Motor neuron (in vitro differentiated cells): ENCODE measurements at places on chromosomes 6 and 20. TPM values are rescaled to one million over a fixed set of nuclear protein-coding genes. Genes with fewer than 3 reads are reported as not detected.

- ATAC-seq: no peak
These were observed 267.9 kb upstream of the CITED2 start for GRCh38 chr6:139642346-139642745.

DNA sequence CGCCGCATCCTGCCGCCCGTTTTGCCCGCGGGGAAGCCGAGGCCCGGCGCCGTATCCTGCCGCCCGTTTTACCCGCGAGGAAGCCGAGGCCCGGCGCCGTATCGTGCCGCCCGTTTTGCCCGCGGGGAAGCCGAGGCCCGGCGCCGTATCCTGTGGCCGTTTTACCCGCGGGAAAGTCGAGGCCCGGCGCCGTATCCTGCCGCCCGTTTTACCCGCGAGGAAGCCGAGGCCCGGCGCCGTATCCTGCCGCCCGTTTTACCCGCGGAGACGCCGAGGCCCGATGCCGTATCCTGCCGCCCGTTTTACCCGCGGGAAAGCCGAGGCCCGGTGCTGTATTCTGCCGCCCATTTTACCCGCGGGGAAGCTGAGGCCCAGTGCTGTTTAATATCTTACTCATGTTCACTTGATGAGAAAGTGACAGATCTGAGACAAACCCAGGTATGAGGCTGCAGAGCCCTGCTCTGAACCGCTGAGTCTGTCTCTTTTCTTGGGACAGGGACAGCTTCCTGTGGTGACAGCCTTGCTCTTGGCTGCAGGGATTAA is 129.4 kb downstream of the CDH26 start:
- no peak for ATAC-seq

GRCh38 chr6:21352131-21352530 is 241.4 kb upstream of the SOX4 start:
- no peak for ATAC-seq

DNA sequence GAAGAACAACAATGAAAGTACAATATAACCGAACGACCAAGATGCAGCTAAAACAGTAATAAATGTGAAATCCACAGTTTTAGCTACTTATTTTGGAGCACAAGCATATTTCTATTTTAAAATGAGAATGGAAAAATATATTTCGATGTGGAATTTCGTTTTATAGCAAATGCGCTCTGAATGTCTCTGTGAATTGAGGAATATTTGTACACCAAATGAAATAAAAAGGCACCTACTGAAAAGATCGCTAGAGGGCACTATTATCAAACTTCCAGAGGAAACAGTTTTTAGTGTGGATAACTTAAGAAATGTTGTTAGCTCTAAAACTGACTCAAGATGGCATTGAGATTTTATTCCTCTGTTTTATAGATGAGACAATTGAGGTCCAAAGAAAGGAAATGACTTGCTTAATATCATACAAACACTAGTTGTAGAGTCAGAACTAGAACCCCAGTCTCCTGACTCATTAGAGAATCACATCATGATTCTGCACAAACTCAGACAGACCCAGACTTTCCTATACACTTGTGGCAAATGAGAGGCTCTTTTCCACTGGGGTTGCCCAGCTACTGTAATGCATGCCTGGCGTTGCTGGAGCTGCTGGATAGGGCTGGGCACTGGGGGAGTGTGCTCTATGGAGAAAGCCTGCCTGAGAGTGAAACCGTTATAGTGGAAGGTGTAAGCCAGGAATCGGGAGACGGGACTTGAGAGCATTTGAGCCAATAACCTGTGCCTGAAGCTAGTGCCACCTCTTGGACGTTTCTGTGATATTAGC is 51.9 kb downstream of the GCLC start:
- peak; percentile 68 for ATAC-seq

The THBS2 gene
- total RNA-seq: 0.45 and 0.59 TPM in 2 replicates

DNA sequence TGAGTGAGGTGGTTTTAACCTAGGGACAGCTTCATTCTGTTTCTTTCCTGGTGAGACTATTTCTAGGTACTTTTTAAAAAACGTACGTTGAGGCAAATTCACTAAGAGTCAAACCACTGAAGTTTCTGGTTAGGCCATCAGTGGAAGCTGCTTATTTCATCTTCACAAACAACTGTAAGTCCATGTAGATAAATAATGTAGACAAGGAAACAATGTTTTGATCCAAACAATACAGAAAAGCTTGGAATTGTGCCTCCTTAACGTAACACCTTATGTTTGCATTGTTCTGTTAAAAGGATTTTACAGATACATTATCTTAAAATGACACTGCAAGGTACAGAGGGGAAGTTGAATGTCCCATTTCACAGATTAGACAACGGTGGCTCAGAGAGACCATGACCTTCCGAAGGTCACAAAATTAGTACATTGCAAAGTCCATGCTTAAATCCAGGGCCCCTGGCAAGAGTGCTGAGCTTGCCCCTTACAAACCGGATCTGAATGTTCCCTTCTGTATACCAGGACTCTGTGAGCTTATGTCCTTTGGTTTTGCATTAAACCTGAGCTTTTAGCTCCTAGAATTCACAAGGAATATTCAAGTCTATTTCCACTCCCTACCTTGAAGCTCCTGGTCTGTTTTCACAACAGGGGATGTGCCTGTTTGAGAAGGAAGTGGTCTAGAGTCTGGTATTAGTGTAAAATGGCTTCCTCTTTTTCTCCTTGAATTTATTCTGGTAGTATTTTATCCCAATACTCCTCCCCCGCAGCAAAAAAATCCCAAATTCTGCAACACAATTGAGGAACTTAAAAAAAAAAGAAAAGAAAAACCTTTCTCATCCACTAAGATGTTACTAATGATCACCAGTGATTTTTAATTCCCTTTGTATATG is 28.9 kb upstream of the ZNF217 start:
- ATAC-seq: no peak
